T-helper 9 cell (primary cell): ENCODE measurements at places on chromosomes 1 and 21.

DNA sequence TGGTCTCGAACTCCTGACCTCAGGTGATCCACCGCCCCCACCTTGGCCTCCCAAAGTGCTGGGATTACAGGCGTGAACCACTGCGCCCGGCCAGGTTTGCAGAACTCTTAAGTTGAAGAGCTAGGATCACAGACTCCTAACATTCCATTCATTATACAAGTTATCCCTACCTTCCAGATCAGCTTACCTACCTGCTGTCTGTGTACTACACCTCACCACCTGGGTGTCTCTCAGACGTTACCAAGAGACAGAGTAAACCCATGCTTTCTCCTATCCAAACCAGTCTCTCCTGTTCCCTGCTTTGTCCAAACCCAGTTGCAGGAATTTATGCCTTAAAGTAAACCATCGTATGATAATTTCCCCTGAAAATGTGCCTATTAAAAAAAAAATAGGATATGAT is 123.0 kb upstream of the L1TD1 start:
- DNase-seq: no peak

DNA sequence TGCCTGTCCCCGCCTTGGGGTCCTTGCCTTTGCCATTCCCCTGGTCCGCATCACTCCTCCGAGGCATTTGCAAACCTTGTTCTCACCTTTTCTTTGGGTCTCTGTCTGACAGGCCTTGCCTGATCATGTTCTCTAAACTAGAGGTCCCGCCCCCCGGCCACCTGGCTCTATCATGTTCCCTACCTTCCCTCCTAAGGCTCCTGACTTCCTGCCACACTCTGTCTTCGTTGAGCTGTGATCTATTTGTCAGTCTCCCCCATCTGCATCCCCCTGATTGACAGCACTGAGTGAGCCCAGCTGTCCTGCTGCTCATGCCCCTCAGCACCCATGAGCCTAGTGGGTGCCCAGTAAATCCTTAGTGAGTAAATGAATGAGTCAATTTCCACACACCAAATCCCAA is 22.8 kb downstream of the ERG start:
- no peak for DNase-seq

DNA sequence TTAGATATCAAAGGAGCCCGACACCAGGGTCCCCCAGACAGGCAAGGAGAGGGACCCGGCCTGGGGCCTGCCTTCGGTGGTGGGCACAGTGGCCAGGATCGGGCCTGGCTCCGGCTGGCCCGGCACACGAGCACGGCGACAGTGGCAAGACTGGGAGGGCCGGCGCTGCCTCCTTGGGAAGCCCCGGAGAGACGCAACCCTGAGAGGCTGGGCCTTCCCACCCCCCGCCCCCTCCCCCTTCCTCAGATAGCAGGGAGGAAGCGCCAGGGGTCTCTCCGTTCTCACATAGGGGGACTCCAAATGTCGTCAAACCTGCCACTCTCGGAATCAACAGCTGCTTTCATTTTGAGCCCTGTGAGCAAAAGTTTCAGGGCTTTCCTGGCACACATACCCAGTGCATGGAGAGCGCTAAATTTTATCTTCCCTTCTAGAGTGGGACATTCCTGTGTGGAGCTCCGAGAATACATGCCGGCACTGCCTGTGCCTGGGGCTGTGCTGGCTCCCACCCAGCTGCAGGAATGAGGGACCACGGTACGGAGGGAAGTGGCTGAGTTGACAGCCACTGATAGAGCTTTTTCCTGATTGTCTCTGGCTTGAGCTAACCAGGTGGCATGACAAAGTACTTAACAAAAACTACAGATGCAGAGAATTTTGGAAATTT is 62.4 kb downstream of the CD247 start:
- no peak for DNase-seq

DNA sequence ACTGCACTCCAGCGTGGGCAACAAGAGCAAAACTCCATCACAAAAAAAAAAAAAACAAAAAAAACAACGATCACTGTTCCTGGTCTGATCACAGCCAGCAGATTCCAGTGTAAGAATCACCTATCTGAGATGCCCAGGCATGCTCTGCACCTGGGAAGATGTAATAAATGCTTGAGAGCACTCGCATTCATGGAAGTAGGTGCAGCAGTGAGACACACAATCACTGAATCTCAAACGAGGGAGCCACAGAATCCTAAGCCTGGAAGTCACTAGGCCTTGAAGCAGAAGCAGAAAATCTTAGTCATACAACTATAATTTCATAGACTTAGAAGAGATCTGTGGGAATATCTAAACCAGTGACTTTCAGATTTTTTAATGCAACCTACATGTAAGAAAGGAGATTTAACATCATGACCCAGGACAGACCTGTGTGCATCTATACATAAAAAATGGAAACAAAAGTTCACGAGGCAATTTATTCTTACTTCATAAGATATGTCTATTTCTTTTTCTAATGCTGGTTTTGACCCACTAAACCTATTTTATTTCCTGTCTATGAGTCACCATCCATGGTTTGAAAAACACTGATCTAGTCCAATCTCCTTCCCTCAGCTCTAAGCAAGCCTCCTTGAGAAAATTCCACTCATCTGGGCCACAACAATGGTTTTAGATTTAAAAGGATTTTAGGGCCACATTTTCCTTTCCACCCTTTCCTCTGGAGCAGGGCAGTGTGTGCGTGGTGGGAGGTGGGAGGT is 30.4 kb downstream of the RIMS3 start:
- DNase-seq: no peak

DNA sequence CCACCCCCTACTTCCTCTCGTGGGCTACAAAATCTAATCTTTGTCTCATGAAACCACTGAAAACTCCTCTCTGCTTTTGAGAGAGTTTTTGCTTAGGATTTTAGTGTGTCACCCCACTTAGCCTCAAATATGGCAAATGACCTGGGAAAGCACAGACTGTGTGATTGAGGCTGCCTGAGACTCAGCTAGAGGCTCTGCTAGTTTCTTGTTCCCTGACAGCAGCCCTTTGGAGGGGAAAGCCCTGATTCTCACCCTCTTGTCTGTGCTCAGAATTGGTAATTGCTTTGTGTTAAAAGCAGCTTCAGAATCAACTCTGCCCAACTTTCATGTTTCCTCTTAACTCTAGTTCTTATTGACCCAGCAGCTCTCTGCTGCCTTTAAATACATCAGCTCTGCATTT is 85.6 kb upstream of the ZP4 start:
- DNase-seq: no peak

DNA sequence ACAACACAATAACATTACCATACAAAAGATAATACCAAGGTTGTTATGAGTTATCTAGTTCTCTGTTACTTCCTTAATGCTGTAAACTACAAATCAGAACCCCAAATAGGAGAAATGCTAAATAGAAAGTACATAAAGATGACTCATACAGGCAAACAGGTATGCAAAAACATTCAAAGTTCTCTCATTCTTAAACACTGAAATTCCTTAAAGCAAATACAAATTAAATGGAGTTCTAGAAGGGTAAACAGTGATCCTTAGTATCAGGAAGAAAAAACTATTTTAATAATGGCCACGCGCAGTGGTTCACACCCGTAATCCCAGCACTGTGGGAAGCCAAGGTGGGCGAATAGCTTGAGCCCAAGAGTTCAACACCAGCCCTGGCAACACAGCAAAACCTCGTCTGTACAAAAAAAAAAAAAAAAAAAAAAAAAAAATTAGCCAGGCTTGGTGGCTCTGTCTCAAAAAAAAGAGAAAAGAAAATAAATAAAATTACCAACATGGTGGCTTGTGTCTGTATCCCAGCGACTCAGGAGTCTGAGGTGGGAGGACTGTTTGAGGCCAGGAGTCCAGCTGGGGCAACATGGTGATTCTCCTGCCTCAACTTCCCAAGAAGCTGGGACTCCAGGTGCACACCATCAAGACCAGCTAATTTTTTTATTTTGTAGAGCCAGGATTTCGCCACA is 17.5 kb downstream of the FBXO42 start:
- DNase-seq: no peak

DNA sequence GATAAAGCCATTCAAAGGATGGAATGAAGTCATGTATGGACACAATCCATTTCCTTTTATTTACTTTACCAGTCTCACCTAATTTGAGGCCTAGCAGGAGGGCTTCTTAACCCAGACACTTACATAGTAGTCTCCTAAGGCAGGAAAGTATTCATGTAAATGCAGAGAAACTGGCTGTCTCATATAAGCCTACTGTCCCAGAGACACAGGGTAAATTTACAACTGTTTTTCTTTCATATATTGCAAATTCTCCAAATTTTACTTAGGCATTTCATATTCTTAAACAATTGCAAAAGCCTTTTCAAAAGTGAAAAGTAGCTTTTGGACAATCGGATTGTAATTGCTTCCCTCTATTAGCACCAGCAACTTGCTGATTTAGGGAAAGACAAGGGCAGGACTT is 29.9 kb downstream of the SPAG17 start:
- no peak for DNase-seq

DNA sequence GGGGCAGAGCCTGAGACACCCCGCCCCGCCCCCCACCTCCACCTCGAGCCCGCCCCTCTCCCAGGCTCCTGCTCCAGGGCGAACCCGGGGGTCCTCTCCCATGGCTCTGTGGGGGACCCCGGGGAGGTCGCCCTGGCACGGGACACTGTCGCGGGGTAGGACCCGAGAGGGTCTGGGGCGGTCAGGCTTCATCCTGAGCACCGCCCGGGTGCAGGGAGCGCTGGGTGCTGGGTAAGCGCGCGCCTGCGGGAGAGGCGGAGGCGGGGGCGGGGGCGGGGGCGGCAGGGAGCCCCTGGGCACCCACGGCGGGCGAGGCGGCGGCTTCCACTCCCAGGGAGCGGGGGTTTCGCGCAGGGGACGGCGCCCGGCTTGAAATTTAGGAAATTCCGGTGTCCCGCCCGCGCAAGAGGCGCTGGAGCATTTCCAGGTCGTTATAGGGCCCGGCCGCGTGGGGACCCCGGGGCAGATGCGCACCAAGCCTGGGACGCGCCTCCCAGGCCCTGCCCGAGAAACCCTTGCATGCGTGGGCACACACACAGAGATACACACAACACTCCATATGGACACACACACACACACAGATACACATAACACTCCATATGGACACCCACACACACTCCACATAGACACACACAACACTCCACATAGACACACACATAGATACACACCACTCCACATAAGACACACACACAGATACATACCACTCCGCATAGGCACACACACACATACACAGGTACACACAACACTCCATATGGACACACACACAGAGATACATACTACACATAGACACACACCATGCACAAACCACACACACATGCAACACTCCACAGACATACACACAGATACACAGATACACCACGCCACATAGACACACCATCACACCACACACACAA is 48.7 kb upstream of the SLC19A1 start:
- peak; percentile 39 for DNase-seq

GRCh38 chr1:36665478-36666080 is 182.9 kb upstream of the CSF3R start:
- no peak for DNase-seq

- DNase-seq: no peak
Observed at GRCh38 chr1:4179914-4180735, 280.1 kb upstream of the C1orf174 start.

DNA sequence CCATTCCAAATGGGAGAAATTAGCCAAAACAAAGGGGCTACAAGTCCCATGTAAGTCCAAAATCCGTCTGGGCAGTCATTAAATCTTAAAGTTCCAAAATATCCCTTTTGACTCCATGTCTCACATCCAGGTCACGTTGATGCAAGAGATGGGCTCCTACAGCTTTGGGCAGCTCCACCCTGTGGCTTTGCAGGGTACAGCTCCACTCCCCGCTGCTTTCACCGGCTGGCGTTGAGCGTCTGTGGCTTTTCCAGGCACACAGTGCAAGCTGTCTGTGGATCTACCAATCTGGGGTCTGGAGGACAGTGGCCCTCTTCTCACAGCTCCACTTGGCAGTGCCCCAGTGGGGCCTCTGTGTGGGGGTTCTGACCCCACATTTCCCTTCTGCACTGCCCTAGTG is 130.2 kb downstream of the TPR start:
- no peak for DNase-seq

DNA sequence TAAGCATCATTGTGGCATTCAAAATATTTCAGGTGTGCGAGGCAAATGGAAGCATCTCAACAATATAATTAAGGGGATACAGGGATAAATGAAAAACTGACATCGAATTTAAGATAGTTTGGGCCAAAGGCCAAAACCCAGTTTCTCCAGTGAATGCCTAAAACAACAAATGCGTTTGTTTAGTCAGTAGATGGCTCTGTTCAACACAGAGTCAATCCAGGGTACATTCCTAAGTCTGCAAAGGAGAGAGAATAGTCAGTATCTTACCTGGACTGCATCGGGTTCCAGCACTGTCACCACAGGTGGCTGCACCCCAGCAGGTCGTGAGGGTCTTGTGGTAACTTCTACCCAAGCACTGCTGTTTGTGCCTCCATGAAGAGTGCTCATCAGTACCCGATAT is 321.1 kb downstream of the KCTD3 start:
- DNase-seq: no peak

- DNase-seq: no peak
Observed at GRCh38 chr21:37059181-37059580, 13.7 kb downstream of the PIGP start.

GRCh38 chr1:22052115-22053016 is at the start of gene CDC42:
Gene CDC42, plus strand, starts transcription at chr1:22052709. Its CDS starts 25,770 bp downstream, at chr1:22078479.
- DNase-seq: peak; percentile 97

GRCh38 chr1:178031856-178032320 is 62.0 kb upstream of the RASAL2 start:
- DNase-seq: no peak

DNA sequence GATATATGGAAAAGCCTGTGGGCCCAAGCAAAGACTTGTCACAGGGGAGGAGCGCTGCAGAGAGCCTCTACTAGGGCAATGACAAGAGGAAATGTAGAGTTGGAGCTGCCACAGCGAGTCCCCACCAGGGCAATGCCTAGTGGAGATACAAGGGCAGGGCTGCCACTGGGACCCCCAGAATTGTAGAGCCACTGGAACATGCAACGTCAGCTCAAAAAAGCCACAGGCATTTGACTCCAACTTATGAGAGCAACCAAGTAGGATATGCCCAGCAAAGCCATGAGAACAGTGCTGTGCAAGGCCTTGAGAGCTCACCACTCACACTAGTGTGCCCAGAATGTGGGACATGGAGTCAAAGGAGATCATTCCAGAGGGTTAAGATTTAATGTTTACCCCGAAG is 63.7 kb upstream of the CAMK1G start:
- no peak for DNase-seq

- DNase-seq: no peak
Observed at GRCh38 chr1:6288026-6288425, 27.1 kb upstream of the GPR153 start.

- DNase-seq: no peak
Observed at GRCh38 chr1:234588386-234588785, 21.6 kb downstream of the IRF2BP2 start.

- no peak for DNase-seq
Observed at GRCh38 chr1:10819198-10819901, 22.9 kb upstream of the CASZ1 start.
